M059J (cell line): ENCODE measurements at places on chromosomes 2 and 18.

DNA sequence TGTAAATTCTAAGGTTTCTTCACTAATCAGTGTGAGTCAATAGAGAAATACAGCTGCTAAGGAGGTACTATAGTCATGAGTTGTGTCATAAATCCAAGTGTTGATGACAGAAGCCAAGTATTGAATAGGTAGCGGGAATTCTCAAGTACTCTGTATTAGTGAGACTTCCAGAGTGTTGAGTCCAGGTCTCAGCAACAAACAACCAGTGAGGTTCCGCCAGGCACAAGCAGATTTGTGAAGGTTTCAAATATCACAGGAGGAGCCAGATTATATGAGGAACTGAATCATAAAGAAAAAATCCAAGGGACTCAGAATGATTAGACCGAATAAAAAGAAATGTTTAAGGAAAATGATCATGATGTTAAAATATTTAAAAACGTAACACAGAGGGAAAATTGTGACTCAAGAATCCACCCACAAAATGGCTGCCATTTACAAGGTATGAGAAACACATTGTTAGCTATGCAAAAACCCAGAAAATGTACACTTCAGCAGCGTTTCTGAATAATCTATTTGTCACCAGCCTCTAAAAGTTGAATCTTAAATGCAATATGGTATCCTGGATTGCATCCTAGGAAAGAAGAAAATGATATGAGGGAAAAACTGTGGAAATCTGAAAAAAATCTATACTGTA is 27.3 kb upstream of the EVA1A start:
- DNase-seq, result peak; percentile 94

DNA sequence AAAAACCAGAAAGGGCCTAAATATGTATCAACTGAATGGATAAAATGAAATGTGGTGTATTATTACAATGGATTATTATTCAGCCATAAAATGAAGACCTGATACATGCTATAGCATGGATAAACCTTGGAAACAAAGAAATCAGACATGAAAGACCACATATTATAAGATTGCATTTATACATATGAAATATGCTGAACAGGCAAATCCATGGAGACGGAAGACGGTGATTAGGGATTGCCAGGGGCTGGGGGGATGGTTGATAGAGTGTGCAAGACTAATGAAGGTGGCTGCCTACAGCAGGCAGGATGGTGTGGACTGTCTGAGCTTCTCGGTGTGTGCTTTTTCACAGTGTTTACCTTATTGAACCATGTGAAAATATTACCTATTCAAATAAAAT is 11.4 kb upstream of the AFG3L2 start:
- DNase-seq, result no peak

- no peak for DNase-seq
These were observed 74.6 kb downstream of the COL5A2 start for GRCh38 chr2:189104934-189105333.

DNA sequence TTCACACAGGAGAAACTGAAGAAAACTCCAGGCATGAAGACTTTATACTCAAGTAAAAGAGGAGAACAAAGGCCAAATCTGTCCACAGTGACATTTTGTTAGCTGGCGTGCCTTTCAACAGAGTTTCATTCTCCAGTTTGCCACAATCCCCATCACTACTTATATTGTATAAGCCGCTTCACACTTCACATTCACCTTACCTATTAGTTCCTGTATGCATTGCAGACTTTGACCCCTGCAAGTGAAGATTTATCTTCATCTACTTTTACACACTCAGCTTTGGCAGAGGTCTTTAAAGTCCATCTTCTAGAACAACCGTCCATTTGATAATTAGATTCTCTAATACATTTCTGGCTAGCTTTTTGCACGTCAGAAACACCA is 56.8 kb upstream of the TANK start:
- DNase-seq, result no peak

GRCh38 chr2:64214281-64215115 is 70.3 kb upstream of the PELI1 start:
- DNase-seq, result no peak

GRCh38 chr2:117470311-117471095 is 344.0 kb upstream of the DDX18 start:
- peak; percentile 4 for DNase-seq

DNA sequence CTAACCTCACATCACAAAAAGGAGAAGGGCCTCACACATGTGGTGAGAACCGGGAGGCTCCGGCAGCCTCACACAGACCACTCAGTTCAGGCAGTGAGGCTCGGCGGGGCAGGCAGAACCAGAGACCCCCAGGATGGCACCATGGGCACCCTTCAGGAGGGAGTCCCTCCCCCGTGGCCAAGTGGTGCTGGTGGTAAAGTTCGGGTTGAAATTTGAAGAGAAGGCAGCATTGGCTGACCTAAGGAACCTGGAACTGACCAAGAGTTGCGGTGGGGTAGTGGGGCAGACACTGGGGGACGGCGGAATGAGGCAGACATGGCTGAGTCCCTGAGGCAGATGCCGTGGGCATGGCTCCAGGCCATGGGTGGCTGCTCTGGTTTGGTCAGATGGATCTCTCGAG is 239.3 kb upstream of the MYT1L start:
- no peak for DNase-seq

- no peak for DNase-seq
These were observed 79.9 kb upstream of the TGFA start for GRCh38 chr2:70633508-70633907.

DNA sequence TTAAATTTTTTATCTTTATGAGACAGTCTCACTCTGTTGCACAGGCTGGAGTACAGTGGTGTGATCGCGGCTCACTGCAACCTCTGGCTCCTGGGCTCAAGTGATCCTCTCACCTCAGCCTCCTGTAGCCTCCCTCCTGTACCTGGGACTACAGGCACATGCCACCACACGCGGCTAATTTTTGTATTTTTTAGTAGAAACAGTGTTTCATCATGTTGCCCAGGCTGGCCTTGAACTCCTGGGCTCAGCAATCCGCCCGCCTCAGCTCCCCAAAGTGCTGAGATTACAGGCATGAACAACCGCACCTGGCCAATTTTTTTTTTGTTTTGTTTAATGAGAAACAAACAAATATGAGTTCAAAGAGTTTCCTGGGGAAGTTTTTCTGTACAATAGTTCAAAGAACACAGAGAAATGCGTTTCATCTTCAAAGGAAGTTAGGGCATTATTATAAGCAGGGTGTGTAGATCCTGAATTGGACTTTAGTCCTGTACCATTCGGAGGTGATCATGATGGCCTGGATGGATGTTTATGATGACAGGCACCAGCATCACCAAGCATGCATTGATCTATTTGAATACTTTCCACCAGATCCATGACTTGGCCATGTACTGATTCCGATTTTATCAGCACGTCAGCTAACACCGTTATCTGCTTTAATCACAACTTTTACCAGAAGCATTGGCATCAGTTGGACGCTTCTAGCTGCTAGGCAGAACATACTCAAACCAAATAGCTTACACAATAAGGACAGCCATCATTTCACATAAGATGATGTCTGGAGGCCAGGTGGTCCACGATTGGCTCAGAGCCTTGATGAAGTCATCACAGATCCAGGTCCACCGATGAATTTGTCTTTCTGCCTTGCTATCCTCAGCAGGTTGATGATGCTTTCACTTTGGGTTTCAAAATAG is 28.9 kb downstream of the TCF23 start:
- DNase-seq, result no peak

- no peak for DNase-seq
These were observed 85.1 kb downstream of the CABLES1 start for GRCh38 chr18:23220355-23220754.

- peak; percentile 60 for DNase-seq
These were observed 27.2 kb upstream of the FAM136A start for GRCh38 chr2:70328921-70329561.
